Cardiac septum (tissue), 1 donor: ENCODE measurements at places on chromosomes 2 and 18. TPM values are rescaled to one million over a fixed set of nuclear protein-coding genes. Genes with fewer than 3 reads are reported as not detected.

Gene ASPRV1
- total RNA-seq, result 0.81 TPM

Gene KIF5C
- 0.73 TPM for total RNA-seq

Gene GCKR
- total RNA-seq, result not detected

Gene PLEKHB2
- total RNA-seq, result 41.3 TPM

Gene GBX2
- total RNA-seq, result not detected

Gene SP140
- 0.57 TPM for total RNA-seq

Gene ANKRD39
- total RNA-seq, result 15.2 TPM

GRCh38 chr2:196266855-196267254, 95.5 kb upstream of the STK17B start:
- no peak for DNase-seq

DNA sequence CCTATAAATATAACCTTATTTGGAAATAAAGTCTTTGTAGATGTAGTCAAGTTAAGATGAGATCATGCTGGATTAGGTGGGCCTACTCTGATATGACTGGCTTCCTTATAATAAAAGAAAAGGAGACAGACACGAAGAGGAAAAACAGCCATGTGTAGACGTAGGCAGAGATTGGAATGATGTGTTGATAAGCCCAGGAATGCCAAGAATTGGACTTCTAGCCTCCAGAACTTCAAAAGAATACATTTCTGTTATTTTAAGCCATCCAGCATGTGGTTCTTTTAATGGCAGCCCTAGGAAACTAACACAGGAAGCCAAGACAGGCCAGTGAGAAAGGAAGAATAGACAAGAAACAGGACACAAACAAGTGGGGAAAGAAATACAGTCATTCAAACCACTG, 68.6 kb downstream of the NYAP2 start:
- DNase-seq, result no peak

DNA sequence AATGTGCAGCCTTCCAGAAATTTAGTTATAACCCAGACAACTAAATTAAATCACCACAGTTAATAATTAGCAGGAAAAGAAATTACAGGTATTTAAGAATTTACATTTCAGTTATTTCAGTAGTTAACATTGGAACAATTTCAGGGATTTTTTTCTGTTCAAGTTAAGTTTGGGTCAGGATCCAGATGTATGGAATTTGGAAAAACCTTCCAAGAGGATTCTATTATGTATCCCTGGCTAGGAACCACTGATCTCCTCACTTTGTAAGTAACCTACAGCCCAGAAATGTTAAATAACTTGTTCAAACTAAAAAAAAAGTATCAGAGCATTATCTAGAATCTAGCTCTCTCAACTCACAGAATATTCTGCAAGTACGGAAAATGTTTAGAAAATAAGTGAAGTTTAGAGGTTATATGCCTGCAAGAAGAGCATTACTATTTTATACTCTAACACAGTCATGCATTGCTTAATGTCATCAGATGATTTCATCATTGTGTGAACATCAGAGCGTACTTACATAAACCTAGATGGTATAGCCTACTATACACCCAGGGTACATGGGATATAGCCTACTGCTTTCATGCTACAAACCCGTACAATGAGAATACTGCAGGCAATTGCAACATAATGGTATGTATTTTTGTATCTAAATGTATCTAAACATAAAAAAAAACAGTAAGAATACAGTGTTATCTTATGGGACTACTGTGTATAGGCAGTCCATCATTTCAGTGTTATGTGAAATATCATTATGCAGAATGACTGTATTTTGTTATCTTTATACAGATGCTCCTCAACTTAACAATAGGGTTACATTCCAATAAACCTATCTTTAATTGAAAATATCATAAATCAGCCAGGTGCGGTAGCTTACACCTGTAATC, 6.1 kb downstream of the NCKAP1 start:
- DNase-seq, result no peak

- peak; percentile 33 for DNase-seq
These were observed 227.3 kb downstream of the LOXHD1 start for GRCh38 chr18:46429649-46430224.

DNA sequence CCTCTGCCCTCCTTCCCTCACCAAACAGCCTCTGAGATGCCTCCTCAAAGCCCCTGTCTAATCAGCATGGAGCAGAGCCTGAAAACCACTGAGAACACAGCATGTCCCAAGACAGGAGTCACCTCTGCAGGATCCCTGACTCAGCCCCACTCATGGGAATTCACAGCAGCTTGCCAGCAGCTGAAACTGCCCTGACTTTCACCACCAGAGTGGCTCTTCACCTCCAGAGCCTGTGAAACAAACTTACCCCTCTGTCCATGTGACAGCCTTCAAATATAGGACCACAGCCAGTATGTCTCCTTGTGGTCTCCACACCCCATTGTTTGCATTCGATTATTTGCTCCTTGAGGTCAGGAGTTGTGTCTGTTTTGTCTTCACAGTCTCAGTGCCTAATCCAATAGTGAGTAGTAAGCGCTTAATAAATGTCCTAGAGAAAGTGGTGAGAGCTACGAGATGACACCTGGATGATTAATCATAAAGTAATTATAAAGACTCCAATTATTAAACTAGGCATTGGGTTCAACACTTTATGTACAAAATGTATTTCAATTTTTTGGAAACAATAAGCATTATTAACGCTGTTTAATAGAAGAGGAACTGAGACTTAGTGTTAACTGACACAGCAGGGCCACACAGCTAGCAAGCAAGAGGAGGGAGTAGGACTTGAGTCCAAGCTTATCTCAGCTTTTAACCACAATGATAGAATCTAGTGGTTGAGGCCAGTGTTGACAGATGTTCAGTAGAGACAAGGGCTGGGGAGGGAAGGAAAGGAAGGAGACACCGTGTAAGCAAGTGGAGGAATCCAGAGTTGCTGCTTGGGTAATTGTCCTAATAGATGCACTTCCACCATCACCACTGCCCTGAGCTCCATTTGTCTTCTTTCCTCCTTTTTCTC, 358.7 kb upstream of the TNP1 start:
- DNase-seq, result no peak

- no peak for DNase-seq
These were observed 195.3 kb downstream of the FHOD3 start for GRCh38 chr18:36492604-36493329.

DNA sequence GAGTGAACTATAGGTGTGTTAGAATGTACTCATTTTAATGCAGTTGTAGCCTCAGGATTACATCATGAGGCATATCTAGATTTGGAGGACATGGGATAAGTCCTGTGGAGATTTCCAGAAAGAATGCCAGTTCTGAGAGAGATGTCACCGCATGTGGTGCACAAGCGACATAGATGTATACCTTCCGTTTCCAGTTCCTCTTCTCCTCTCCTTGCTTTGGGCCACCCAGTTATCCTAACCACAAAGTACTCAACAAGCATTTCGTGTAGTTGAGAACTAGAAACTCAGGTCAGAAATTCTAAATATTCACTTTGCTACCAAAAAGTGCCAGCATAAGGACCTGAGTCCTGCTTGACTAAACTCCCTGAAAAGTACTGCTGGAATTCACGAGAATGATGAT, 66.5 kb downstream of the KCTD18 start:
- DNase-seq, result no peak

- no peak for DNase-seq
These were observed 14.7 kb downstream of the AGAP1 start for GRCh38 chr2:235508371-235509160.

DNA sequence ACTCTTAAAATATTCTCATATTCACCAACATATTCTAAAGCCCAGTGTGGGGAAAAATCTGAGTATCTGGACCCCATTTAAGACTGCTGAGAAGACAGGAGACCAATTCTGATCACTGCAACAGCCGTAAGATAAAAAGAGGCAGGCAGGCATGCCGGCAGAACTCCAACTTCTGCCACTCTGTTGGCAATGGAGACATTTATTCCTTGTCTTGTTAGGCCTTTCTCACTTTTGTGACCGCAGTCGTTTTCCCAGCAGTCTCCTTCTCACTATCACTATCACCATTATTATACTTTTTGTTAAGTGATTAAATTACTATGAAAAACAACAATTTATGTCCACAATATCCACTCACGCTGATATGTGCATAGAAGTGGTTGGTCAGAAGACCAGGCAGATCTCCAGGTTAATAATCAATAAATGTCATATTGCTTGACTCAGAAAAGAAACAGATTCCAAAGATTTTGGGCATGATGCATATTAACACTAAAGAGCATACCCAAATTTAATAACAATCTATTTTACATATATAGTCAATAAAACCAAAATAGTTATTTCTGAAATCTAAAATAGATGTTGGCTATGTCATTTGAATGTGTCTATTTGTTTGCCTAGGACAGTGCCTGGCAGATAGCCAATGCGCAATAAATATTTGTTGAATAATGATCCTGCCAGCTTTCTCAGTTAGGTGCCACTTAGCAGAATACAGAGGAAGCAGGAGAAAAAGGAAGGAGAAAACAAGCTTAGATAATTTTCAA, 38.2 kb downstream of the SESTD1 start:
- no peak for DNase-seq

GRCh38 chr2:226790431-226790830, 9.2 kb downstream of the IRS1 start:
- no peak for DNase-seq

DNA sequence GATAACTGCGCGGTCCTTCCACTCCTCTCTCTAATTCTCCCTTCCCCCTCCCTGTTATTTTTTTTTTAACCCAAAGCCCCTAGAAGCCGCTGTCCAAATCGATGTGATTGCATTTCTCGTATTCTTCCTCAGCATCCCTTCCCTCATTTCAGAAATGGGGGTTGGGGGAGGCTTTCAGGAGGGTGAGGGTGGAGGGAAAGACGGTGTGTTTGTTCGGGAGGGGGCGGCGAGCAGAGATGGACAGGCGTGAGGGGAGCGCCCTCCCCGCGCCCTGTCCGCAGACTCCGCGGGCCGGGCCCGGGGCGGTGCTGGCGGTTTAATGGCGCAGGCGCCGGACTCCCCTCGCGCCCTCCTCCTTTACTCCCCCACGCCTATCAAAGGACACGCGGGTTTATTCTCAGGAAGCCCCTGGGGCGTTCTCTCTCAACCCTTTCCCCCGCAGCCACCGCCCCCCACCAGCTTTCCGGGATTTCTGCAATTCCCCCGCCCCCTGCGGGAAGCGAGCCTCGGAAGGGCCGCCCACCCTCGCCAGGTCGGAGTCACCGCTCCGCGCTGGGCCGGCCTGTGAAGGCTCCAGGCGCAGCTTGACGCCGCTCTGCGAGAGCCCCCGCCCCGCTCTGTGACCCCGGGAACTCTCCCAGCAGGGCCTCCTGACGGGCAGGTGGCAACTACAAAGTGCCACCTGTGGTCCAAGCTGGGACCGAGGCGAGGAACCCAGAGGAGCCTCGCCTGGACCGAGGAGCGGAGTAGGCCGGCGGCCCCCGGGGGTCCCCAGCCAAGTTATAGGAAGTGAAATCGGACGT, 981 bp downstream of the ST8SIA3 start:
- DNase-seq, result no peak
